EL (cell line): ENCODE measurements at places on chromosomes 1 and 21.

DNA sequence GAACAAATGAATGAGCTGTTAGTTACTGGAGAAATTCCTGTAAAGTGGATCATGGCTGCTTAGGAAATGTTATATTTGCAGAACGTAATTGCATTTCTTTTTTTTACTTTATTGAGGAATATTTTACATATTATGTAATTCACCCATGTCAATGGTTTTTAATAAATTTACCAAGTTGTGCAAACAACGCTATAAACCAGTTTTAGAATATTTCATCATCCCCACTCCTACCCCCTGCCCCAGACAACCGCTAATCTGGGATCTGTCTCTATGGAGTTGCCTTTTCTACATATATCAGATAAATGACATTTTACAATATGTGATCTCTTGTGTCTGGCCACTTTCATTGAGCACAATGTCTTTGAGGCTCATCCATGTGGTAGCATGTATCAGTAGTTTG is 4.3 kb upstream of the IFFO2 start:
- no peak for DNase-seq

GRCh38 chr1:192967901-192968300 is 91.3 kb downstream of the UCHL5 start:
- no peak for DNase-seq

DNA sequence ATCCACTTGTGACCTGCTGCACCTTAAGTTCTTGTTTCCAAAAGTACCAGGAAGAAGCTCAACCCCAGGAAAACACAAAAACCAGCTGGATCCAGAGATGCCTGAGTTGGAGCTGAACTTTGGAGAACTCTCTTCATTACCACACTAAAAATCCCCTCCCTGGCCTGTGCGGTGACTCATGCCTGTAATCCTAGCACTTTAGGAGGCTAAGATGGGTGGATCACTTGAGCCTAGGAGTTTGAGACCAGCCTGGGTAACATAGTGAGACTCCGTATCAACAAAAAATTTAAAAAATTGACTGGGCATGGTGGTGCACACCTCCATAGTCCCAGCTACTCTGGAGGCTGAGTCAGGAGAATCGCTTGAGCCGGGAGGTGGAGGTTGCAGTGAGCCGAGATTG is 6.2 kb downstream of the MAP1LC3C start:
- DNase-seq: peak; percentile 70

DNA sequence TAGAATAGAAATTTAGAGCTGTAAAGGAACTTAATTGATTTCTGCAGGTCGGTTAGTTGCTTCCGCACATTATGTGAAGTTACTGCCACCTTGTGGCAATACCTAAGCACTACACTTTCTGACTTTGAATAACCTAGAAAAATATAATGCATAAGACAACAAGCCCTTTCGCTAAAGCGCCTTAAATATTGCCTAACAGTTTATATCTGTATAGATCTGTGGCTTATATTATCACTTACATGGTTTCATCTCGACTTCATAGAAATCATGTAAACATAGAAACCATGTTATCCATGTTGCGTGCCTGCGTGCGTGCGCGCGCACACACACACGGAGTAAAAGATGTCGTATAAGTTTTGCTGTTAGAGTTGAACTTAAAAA is 10.9 kb upstream of the IFI16 start:
- DNase-seq: peak; percentile 66

DNA sequence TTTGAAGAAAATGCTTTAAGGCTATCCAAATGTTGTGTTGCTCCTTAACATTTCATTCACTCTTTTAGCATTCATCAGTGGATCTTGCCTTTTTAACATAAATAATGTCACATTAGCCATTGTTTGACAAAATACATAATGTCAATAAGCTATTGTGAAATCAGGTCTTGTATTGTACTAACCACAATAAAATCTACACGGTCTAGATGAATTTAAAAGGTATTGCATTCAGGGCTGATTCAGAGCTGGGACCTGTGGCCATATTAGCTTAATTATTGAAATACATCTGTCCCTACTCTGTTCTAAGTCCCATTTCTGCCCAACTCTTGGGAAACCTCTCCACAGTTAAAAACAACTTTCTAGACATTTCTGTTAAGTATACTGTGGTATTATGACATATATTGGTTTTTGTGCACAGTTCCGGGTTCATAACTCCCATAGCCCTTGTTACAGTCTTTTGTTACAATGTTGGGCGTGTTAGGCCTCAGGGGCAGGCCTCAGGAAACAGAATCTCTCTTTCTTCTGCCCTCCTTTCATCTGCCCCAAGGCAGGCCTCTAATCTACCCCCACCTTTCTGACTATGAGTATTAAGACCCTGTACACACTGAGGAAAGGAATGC is 44.7 kb upstream of the CITED4 start:
- DNase-seq: no peak

- no peak for DNase-seq
Measured at GRCh38 chr1:234103198-234103597, 198.7 kb downstream of the SLC35F3 start.

GRCh38 chr1:206867716-206868115 is 2.3 kb downstream of the IL20 start:
- DNase-seq: no peak

DNA sequence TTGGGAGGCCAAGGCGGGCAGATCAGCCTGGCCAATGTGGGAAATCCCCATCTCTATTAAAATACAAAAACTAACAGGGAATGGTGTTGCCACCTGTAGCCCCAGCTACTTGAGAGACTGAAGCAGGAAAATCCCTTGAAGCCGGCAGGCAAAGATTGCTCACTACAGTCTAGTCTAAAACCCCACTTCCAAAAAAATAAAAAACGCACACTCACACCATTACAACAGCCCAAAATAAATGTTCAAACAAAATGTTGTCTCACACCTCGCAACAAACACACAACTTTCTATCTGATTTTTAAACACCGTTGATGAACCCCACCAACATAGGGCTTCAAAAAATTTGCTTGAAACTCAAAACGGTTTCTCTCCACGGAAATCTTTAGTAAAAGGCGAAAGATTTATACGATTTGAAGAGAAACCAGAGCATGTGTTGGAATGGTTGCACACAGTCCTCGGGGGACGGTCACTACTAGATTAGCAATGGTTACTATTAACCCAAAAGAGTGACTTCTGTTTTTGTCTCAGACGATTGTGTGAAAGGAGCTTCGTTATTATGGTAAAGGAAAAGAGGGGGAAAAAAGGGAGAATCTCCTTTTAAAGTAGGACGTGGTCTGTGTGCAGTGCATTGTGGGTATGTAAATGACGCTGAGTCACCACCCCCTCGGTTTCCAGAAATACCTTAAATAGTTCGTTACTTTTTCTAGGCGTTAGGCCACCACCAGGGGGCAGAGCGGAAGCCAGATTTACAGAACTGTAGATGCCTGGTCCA is at the start of gene RNU5D-1:
Gene RNU5D-1, minus strand, starts transcription at position 430 of the 772 bp plus-strand sequence.
- peak; percentile 97 for DNase-seq

DNA sequence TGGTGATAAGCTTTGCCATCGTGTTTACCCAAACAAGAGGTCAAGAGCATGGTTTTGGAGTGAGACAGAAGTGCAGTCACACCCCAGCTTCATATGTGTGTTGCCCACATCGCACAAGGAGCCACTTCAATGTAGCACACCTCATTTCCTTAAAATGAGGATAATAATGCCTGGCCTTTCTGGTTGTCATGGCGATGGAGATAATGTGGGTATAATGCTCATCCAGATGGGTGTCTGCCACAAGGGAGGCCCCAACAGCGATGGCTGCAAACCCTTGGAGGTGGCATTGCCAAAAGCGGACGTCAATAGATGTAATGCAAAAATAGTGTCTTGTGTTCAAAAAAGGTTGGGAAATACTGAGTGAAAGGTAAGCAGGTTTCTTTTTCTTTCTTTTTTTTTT is 83.1 kb upstream of the AJAP1 start:
- DNase-seq: no peak

DNA sequence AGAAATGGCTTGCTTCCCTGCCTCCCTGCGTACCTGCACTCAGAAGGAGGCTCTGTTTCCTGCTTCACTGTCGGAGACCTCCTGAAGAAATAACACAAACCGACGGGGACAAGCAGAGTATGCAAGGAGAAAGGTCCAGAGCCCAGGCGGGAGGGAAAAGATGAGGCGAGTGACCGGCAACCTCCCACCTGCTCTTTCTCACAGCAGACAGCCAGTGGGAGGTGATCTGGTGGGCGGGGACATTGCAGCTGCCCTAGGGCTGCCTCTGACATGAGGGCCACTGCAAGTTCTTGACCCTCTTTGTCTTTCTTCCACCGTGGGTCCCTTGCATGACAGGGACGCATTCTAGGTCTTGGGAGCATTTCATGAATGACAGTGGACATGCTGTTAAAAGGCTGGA is 368.2 kb downstream of the CAMTA1 start:
- no peak for DNase-seq

DNA sequence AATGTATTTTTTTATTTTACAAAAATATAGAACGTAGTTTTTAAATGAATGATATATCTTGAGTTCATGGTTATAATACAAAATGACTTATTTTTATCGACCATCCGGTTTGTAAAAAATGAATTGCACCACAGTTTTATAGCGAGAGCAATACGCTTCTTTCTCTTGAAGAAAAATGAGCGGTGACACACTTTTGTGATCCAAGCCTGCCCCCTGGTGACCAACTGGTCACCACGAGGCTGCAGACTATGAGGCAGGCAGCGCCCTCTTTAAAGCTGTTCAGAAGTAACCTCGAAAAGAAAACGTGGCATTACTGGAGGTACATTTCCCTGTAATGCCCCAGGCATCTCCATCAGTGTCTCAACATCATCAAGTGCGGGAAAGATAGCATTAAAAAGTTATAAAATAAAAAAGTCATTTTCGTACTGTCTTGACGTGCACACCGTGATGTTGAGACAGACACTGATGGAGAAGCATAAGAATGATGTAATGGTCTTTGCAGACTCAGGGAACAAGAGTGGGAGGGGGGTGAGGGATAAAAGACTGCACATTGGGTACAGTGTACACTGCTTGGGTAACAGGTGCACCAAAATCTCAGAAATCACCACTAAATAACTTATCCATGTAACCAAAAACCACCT is 734.2 kb upstream of the ADAMTS5 start:
- DNase-seq: peak; percentile 88

DNA sequence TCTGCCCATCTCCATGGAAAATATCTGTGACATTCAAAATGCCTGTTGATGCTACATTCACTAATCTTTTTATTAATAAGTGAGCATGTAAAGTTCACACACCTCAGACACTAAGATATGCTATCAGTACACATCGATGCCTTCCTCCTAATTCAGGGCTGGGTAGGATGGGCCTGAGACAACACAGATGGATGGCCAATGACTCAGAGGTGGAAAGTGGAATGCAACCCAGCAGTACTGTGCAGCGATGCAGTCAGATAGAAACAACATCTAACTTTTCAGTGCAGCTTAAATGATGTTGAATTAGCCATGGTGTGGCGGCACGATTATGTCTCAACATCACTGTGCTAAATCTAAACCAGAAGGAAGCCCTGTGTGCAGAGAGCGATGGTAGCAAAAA is 161.6 kb upstream of the KCNJ15 start:
- DNase-seq: peak; percentile 43

DNA sequence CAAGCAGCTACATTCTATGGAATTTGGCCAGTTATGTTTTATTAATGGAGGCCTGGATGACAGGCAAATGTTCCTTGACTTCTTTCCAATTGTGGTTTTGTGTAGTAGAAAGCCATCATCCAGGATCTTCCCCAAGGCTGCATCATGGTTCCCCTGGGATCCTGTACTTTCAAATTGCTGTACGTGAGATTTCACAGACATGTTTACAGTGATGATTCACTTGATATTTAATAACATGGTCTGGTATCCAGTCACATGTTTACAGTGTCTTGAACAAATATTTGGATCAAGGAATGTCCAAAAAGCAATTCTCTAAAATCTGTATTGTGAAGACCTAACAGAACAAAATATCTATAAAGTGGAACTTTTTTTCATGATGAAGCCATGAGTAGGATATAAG is 68.3 kb upstream of the ST6GALNAC3 start:
- peak; percentile 38 for DNase-seq

GRCh38 chr1:182716740-182717720 is 32.6 kb upstream of the RGS8 start:
- DNase-seq: no peak

- no peak for DNase-seq
Measured at GRCh38 chr1:95254959-95255358, 20.9 kb downstream of the RWDD3 start.

GRCh38 chr1:224929335-224930237 is at the start of gene DNAH14:
TSS of gene DNAH14 (plus strand) at chr1:224929675. CDS start at chr1:224952703, 23,028 bp downstream.
- peak; percentile 84 for DNase-seq

- DNase-seq: no peak
Measured at GRCh38 chr1:203548892-203549291, 54.9 kb downstream of the OPTC start.

DNA sequence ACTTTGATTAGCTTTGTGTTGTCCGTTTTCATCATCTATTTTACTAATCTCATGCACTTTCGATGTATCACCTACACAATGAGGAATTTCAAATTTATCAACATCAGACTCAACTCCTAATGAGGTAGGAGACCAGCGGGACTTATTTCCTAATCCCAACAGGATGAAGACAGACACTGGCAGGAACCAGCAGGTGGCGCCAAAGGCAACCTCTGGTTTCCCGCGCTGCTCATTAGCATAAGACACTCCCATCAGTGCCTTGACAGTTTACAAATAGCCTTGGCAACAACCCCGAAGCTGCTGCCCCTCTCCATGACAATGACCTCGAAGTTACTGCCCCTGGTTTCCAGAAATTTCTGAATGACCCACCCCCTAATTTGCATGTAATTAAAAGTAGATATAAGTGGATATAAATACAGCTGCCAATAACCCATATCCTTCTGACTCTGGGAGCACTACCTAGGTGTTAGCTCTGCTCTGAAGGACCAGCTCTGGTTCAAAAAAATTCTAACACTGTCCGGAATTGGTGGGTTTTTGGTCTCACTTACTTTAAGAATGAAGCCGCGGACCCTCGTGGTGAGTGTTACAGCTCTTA is 974.8 kb downstream of the ADGRL2 start:
- peak; percentile 18 for DNase-seq

DNA sequence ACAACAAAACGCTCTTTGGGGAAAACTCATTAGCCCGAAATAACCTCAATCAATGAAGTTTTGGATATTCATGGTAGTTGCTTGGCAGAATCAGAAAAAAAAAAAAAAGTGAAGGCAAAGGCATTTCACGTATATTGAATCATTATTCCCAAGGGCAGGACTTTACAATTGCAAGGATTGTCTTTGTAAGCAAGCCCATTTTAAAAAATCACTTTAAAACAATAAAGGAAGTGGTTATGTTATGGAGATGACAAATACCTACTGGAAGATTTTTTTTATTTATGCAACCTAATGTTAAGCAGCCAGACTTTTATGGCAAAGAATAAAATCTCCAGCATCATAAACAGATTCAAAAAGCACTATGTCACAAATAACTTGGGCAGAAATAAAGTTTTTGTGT is 9.3 kb downstream of the GJB4 start:
- no peak for DNase-seq

- no peak for DNase-seq
Measured at GRCh38 chr1:64084451-64084850, 119.0 kb upstream of the UBE2U start.
